Kidney tubule cell (primary cell): ENCODE measurements at places on chromosomes 5 and 9.

GRCh38 chr9:113524468-113524867 lies 60.9 kb downstream of the RGS3 start:
- DNase-seq, result no peak

DNA sequence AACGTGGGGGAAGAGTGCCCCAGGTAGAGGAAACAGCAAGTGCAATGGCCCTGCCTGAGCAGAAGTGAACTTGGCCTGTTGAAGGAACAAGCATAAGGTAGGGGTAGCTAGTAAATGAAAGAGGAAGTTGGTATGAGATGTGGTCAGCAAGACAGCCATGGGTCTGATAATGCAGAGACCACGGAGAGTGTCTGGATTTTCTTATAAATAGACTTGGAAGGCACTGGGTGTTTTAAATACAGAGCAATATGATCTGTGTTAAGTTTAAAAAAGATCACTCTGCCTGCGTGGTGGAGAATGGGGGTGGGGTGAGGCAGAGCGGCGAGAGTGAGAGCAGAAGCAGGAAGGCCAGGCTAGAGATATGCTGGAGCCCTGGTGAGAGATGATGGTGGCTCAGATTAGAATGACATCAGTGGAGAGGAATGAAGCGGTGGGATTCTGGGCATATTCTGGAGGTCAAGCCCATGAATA lies 4.2 kb downstream of the ADAM19 start:
- peak; percentile 32 for DNase-seq

GRCh38 chr9:93590609-93591234 lies 14.3 kb downstream of the PHF2 start:
- no peak for DNase-seq

- no peak for DNase-seq
Measured at GRCh38 chr9:137588311-137588710, 2.0 kb downstream of the ZMYND19 start.

- DNase-seq, result no peak
Measured at GRCh38 chr5:98880598-98880997, 48.2 kb downstream of the CHD1 start.

GRCh38 chr5:431001-431710 lies 11.8 kb upstream of the EXOC3 start:
- DNase-seq, result peak; percentile 35
